ENCODE measurements at places on chromosomes 7 and 10.

- no peak for DNase-seq
Observed at GRCh38 chr10:71715860-71716259, 3.7 kb downstream of the C10orf105 start.

DNA sequence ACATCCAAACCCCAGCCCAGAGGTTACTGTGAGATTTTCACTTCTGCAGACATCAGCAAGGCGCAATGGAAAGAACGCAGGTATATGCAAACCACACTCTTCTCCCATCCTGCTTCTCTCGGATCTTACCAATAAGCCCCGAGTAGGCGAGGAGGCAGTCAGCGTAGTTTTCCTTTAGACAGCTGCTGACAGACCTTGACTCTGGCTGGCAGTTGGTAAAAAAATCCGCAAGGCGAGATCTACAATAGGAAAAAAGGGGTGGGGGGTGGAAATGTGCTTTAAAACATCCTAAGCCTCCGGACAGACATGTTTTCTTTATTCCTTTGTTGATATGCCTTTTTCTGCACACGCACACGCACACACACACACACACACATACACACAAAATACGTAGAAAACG lies 176.5 kb downstream of the GFRA1 start:
- DNase-seq: no peak

- DNase-seq: no peak
Observed at GRCh38 chr10:30282221-30282620, 66.9 kb downstream of the MTPAP start.

DNA sequence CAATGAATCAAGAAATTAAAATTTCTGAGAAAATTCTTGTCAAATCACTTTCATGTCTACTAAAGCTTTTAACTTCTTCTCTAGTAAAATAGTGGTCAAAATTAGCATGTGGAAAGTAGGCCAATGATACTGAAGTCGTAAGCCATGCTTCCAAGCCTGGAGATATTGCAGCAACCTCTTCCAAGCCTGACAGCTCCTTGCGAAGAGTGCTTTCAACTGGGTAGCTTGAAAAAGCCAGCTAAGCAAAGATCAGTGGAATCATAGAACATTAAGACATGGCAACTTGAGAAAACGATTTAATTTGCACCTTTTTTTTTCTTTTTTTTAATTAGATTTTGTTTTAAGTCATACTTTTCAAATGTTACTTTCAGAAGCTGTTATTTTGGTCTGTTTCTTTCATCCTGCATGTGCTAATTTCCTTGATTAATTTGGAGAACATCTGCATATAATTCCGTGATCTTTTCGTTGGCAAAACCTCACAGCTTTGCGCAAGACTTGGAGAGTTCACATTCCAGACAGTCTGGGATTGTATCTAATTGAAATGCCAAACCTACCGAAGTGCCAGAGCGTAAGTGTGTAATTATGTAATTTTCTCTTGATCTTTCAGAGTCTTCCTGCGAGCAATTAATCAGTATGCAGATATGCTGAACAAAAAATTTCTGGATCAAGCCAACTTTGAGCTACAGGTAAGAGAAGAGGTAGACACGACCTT lies 142.2 kb upstream of the INSYN2A start:
- no peak for DNase-seq

DNA sequence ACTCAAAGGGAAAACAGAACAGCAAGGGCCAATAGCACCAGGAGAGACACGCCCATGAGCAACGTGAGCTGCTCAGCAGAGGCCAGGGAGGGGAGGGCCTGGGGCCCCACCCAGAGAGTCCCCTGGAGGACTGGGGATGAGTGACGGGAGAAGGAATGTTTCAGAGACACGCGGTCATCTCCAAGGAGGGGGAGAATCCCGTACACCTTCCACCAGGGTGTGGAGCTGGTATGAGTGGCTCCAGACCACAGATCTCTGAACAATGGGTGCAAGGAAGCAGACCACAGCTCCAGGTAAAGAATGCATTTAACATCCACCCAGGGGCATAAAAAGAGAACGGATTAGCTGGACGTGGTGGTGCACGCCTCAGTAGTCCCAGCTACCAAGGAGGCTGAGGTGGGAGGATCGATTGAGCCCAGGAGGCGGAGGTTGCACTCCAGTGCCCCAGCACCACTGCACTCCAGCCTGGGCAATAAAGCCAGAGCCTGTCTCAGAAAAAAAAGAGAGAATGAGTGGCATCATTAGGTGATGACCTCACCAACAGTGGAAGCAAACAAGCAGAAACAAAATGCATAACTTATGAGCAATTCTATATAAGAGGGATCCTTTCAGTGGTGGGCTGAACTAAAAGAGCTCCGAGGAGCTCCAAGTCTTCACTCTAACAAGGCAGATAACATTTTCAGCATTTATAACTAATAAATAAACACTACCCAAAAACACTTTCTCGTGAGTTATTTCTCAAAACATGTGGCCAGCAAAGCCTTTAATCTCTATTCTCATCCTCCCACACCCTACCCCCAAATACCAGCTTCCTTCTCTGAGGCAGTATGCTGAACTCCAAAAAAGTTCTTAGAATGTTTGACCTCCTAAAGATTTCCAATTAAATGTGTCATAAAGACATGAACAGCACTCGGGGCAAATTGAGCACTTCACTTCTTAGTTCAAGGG lies 12.5 kb downstream of the PSAP start:
- no peak for DNase-seq

DNA sequence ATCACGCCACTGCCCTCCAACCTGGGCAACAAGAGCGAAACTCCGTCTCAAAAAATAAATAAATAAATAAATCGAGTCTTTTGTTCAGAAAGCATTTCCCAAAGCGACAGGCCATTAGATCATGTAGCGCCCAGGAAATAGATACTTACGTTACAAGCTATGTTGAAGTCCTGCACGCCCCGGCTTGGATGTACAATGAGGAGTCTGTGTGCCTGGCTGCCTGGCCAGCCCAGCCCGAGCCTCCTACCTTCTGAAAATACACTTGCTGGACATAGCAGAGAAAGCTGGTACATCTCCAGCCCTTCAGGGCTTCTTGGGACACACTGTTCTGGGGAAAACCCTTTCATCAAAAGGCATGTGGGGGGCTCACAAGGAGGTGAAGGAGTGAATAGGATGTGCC lies 22.1 kb downstream of the FGFR2 start:
- no peak for DNase-seq

GRCh38 chr10:22427101-22427500 lies 81.8 kb downstream of the SPAG6 start:
- no peak for DNase-seq

GRCh38 chr7:20816372-20816959 lies 29.8 kb upstream of the SP8 start:
- no peak for DNase-seq

- no peak for DNase-seq
Observed at GRCh38 chr10:43964486-43964885, 315.8 kb upstream of the ZNF32 start.

GRCh38 chr7:2878306-2878705 lies 34.2 kb upstream of the GNA12 start:
- DNase-seq: no peak

DNA sequence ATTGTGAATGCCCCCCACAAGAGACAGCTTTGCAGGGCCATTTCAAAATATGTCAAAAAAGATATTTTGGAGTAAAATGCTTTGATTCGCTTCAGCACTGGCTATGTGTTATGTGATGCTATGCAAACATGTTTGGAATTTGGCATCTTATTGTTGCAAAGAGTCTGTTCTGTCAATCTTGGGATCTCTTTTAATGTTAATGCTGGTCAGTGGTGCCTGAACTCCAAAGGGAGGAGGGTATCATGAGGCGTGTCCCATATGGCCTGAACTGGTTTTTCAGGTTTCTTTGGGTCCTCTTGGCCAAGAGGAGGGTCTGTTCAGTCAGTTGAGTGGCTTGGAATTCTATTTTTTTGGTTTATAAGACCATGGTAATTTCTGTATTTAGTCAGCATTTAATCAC lies 81.4 kb downstream of the HECW1 start:
- no peak for DNase-seq

DNA sequence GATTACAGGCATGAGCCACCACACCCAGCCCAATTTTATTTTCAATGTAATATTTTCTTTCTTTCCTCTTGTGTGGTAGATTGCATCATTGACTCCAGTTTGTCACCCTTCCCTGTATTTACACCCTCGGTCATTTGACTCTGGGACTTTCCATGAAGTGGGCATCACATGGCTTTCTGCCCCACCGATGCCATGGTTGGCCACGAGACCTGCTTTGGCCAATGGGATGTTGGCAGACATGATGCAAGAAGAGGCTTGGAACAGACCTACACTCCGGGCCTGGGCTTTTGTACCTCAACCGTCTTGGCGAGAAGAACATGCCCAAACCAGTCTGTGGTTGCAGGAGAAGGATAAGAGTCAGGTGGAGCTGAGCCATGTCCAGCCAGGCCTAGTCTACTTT lies 38.8 kb upstream of the CACUL1 start:
- no peak for DNase-seq

DNA sequence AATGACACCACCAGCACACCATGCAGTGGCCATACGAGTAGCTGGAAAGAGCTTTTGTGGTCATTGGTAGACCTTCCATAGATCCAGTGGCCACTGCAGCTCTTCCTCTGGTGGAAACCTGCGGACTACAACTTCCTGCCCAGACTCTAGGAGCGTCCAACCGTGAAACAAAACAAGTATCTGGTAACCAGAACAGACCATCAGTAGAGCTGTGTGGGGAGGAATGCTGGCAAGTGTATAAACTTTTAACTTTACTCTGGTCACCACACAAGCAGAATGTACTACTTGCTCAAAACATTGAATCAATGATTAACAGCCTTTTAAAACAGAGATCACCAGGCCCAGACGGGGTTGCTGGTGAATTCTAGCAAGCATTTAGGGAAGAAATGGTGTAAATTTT lies 154.7 kb upstream of the DGKB start:
- DNase-seq: no peak

DNA sequence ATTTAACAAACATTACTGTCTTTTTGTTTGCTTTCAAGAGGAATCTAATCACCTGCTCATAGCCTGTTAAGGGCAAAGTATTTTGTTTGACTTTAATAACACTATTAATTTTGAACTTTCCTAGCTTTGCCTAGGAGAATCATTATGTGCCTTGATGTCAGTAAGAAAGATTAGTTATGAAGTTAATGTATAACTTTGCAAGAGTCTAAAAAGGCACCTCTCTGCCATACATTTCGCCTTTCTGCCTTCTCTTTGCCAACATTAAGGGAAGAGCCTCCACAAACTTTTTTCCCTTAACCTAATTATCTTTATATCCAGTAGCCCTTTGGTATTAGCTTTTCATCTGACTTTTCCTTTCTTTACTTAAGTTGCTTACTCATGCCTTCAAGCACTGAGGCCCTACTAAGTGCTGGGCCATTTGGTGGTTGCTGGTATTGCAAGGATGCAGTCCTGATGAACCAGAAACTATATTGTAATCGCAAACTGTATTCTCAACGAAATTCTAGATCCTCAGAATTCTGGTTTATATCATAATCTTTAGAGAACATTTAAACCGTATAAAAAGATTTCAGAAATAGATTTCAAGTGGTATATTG lies 108.5 kb downstream of the SND1 start:
- DNase-seq: no peak

DNA sequence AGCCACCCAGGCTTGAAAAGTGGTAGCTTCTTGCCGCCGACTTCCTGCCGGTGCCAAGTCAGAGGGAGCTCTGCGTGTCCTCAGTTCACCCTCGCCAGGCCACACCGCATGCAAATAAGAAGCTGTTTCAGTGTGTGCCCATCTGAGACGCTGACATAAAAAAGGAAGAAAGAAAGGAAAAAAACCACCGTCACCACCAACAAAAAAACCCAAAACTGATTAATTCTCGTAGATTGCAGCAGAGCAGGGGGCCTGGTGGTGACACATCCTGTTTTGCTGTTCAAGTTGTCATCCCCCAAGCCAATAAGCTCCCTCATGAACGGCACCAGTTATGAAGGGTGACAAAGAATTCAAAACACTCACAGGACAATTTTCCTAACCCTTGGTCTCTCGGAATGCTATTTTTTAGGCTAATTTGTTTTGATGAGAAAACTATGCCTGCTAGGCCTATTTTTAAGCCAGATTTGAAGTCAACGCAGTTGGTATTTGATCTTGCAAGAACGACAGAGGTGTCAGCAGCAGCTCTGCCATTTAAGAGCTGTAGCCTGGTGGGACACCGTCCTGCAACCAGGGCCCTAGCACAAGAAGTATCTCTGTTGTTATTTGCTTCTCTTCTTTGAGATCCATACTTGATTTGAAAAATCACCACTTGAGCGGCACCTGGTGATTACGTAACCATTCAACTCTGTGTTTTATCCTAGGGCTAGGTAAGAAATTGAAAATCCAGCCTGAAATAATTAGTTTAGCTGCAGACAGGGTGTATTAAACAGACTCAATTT lies 145.6 kb downstream of the PFKFB3 start:
- DNase-seq: peak; percentile 82

DNA sequence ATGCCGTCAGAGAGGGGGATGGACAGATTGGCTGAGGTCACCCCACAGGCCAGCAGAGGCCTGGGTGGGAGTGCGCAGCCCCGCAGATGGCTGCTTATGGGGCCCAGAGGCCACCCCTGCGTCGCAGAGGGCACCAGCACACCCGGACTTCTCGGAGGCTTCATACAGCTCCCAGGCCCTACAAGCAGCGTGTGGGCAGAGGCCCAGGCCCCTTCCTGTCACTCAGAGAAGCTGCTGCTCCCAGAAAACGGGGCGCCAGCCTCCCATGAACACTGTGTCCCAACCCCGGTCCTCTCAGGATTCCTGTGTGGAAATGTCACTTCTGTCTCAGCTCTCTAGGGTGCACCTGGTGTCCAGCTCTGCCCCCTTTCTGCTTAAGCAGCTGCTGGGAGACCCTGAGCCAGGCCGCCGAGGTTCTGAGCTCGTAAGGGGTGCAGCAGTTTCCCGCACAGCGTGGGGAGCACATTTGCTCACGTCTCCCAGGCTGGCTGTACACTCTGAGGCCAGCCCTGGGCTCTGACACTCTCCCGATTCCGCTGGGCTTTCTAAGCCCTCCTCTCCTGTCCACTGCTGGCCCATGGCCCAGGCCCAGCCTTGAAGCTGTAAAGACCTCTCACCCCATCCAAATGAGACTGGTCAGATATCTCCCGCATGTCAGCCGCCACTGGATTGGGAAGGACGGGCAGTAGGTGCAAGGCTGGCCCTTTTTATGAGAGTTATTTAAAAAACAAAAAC lies 6.8 kb downstream of the GPR146 start:
- no peak for DNase-seq

GRCh38 chr10:29828956-29829355 lies 194.2 kb upstream of the SVIL start:
- no peak for DNase-seq

DNA sequence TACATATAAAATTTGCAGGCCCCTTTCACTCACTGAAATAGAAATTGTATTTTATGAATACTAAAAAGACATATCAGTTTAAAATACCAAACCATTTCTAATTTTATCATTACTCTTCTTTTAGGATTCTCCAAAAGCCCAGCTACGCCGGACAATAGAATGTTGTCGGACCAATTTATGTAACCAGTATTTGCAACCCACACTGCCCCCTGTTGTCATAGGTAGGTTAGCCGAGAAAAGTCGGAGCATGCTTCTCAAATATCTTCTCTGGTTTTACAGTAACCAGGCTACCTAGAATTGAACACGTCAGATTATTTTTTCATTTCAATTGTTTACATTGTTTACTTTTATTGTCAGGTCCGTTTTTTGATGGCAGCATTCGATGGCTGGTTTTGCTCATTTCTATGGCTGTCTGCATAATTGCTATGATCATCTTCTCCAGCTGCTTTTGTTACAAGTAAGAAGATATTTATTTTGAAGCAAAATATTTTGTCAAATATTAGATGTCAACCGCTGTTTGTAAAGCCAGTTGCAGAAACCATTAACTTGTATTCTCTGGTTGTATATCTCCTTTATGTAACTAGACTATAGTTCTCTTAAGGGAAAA lies 57.6 kb downstream of the MMRN2 start:
- DNase-seq: peak; percentile 42

- no peak for DNase-seq
Observed at GRCh38 chr7:155762655-155763054, 49.6 kb downstream of the SHH start.

All from activated CD4-positive, alpha-beta T cell treated with anti-CD3 and anti-CD28 coated beads, Interleukin-2, amount 50 U/mL, for 48 hours (primary cell).